ENCODE measurements at places on chromosomes 2 and 18. TPM values are rescaled to one million over a fixed set of nuclear protein-coding genes. Genes with fewer than 3 reads are reported as not detected.

DNA sequence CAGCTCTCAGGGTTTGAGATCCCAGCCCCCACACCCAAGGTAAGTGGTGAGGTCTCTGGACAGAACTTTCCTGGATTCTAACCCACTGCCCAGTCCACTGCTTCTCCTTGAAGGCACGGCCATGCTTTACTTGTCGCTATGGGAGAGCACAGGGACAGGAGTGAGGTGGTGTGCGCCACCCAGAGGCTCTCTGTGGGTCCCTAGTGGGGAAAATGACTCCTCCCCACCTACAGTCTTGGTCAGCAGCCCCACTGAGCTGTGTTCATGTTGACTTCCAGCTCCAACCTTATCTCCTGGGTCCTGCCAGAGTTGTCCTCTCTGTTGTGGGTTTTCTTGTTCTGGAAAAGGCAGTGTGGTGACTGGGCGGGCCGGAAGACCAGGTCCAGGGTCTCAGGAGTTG lies 11.1 kb downstream of the TET3 start:
- no peak for DNase-seq

GRCh38 chr2:128783193-128783671 lies 464.6 kb upstream of the HS6ST1 start:
- DNase-seq: no peak

GRCh38 chr2:81675641-81676040 lies 1371.1 kb upstream of the LRRTM1 start:
- no peak for DNase-seq

DNA sequence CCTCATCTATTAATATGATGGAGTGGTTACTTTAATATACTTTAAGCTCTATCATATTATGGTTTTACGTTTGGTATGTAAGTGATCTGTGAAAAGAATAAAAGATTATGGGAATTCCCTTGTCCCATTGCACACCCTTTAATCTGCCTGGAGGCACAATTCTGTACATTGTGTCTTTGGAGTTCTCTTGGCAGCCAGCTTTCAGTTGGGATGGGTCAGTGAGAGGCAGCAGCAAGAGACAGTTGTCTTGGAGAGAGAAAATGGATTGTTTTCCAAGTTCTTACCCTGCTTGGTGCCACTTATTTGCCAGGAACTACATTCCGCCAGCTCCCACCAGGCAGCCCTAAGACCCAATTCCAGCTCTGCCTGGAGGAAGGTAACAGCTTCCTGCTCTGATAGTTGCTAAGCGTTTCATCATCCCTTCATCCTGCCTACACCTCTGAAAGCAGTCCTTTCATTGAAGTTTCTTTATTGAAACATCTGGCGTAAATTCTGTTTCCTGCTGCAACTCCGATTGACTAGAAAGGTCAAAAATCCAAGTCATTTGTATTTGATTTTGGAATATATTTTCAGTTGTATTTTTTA lies 365.2 kb downstream of the AKAIN1 start:
- DNase-seq: no peak

GRCh38 chr2:214836568-214836967 lies 27.1 kb upstream of the BARD1 start:
- DNase-seq: no peak

DNA sequence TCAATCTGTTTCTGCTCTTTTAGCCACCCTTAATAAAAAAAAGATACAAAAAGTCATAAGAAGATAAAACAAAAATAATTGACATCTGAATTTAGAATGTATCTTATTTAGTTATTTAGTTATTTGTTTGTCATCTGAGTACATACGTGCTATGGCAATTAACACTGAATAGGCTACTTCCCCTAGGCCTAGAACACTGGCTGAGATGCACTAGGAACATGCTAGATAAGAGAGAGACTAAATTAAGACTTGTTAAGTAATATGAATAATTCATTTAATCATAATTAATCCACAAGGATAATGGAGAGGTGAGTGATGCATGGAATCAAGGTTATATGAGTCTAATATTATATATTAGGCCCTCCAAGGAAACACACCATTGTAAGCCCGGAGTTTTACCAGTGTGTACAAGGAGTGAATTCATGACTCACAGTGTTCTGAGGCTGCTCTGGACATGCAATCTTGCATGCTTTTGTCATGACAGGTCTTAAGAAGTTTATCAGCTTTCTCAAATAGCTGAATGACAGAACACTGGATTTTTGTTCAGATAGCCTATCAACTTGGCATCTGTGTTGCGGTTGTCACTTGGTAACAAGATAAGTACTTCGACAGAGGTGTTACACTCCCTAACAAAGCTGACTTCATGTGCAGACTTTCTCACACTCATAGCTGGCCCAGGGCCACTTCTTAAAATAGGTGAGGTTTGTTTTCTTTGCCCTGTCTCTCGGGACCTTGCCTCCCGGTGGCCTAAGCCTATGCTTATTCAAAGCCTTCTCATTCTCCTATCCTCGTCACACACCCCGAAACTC lies 5.0 kb upstream of the SERPINB2 start:
- no peak for DNase-seq

GRCh38 chr2:53490659-53491058 lies 276.9 kb upstream of the CHAC2 start:
- DNase-seq: no peak

DNA sequence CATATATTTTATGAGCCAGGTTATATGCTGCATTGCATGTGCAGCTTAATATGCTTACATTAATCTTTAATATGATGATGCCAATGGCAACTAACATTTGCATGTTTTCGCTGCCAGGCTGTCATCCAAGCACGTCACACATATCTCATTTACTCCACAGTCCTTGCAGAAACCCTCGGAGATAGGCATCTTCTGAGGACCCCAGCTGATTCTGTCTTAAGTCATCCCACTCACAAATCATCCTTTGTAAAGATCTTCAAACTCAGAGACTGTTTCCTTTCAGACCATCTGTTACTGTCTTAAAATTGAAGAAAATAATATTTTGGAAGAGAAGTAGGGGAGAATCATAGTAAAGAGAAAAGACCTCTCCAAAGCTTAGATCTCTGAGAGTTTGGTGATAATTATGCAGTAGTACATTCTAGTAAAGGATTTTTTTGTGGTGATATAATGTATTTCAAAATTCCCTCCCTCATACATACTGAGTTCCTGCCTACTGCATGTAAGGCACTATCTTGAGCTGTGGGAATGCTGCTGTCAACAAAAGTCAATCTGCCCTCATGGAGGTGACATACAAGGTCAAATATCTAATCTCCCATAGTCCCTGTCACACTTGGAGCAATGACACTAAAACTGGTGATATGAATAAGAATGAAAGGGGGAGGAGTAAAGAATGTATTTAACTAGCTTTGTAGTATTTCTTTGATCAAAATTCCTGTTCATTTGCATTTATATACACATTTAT lies 11.0 kb downstream of the ITGA4 start:
- no peak for DNase-seq

DNA sequence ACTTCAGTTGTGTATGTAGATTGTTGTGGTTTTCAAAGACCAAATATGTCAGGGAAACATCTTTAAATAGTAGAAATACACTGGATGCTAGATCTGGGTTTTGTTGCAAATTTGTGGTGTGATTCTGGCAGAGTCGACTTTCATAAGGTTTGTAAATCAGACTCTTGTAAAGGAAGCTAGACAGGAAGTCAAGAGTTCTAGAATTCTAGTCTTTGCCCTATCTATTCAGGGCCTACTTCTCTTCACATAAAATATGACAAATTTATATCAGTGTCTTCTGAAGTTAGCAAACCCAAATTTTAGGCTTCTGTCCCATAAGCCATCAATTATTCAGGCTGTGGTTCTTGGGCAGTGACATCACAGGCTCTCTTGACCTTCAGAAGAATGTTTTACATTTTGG lies 1579.2 kb upstream of the PIK3C3 start:
- DNase-seq: no peak

DNA sequence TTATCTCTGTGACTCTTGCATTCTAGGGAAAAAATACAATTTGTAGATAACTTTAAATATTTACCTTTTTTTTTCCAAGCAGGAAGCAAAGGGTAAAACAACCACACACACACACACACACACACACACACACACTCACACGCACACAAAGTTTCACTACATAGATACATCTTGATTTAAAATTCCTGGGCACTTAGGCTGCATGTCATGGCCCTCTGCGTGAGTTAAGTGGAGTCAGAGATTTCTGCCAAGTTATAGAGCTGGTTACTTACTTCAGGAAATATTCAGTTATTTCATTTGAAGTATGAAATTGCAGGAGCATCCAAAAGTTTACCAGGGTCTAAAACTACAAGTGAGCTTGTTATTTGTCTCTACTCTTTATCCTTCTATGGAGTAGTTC lies 612.0 kb downstream of the IRS1 start:
- DNase-seq: no peak

GRCh38 chr2:189037518-189037917 lies 63.3 kb downstream of the COL3A1 start:
- DNase-seq: no peak

- no peak for DNase-seq
Measured at GRCh38 chr2:35714883-35715282, 640.7 kb upstream of the CRIM1 start.

GRCh38 chr2:157899125-157899839 lies 23.2 kb upstream of the ACVR1 start:
- no peak for DNase-seq

DNA sequence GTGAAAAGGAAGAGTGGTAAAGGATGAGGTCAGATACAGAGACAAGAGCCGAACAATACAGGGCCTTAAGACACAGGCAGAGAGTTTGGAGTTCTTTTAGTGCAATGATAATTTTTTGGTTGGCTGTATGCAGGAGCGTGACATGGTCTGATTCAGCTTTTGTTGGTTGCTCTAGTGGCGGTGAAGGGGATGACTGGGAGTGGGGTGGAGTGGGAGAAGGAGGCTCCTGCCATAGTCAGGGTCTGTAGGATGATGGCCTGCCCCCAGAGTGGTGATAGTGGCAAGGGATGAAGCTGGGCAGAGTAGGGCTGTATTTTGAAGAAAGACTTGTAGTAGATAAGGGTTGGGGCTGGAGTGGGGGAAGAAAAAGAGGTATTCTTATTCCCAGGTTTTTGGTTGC lies 306.6 kb upstream of the VWC2L start:
- no peak for DNase-seq

GRCh38 chr2:215104226-215104625 lies 34.2 kb downstream of the ABCA12 start:
- no peak for DNase-seq

- no peak for DNase-seq
Measured at GRCh38 chr18:24538414-24539264, 78.2 kb downstream of the HRH4 start.

DNA sequence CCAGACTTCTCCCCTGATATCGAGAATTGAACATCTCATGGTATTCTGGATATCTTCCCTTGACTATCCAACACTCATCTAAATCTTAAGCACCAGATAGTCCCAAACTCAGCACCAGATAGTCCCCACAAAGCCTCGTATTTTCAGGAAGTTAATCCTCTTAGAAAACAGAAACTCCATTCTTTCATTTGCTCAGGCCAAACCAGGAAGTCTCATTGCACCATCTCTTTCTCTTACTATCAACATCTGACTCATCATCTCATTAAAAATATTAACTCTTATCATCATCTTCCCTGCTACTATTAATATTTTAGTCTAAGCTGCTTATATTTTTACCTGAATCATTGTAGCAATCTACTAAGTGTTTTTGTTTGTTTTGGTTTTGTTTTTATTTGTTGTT lies 286.4 kb downstream of the GALNT13 start:
- no peak for DNase-seq

- no peak for DNase-seq
Measured at GRCh38 chr2:47891369-47892337, 14.6 kb downstream of the FBXO11 start.

DNA sequence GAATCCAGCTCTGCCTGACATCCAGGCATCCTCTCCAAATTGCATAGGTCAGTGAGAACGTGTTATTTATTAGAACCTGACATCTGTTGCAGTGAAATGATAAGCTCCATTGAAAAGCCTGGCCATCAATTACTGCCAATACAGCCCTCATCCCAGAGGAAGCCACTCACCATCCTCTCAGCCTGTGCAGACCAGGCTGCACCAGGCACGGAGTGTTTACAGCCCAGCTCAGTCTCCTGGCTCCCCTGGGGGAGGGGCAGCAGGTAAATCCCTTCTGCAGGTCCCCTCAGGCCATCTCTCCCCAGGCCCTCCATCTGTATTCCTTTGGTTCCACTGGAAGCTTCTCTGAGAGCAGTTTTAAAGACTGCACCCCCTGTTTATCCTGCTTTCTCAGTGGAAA lies 82.6 kb upstream of the FOSL2 start:
- DNase-seq: no peak

DNA sequence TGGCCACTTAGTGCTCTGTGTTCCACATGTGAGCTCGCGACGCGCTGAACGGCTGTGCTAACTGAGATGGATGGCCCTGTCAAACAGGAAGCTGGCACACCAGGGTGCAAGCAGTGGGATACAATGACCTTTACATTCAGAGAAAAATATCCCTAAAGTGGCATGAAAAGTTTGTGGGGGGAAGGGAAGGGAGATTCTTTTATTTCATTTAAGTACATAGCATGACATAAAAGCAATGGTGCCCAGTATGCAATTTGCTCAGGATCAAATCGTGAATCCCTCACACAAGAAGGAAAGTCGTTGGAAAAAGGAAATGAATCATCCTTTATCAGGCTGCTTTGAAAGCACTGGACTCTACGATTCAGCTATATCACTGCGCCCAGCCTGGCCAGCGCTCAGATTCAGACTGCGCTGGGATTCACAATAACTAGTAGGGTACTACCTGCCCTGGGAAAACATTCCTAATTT lies 26.0 kb downstream of the SATB2 start:
- no peak for DNase-seq

DNA sequence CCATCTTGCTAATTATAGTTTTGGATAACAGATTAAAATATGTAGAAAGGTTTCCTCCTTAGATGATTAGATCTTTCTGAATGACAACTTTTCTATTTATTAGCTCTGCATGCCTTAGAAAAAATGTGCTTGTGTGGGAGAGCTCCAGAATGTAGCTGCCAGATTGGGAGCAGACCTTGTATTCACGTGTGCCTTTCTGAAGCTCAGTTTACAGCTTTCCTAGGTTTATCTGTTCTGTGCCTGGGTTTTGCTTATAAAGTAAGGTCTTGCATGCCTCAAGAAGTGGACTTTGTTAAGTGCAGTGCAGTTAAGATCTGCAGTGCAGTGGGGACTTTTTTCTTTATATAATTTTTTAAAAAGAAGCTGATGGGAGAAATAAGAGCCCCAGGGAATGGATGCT lies 179.0 kb downstream of the DCC start:
- no peak for DNase-seq

GRCh38 chr2:220394433-220394832 lies 767.0 kb downstream of the SLC4A3 start:
- no peak for DNase-seq

PAIP2B gene
- total RNA-seq: 4.8 TPM

TEX44 gene
- not detected for total RNA-seq

C1QL2 gene
- not detected for total RNA-seq

PPP4R3B gene
- total RNA-seq: 78.1 TPM

L3MBTL4 gene
- 0.08 TPM for total RNA-seq

PHOSPHO2 gene
- 6.0 TPM for total RNA-seq

ANKRD30BL gene
- total RNA-seq: 0.20 TPM

SIGLEC15 gene
- total RNA-seq: not detected

ZNF516 gene
- 6.9 TPM for total RNA-seq

SAP130 gene
- 41.4 TPM for total RNA-seq

GPR155 gene
- 25.8 TPM for total RNA-seq

All from activated naive CD8-positive, alpha-beta T cell treated with anti-CD3 and anti-CD28 coated beads, Interleukin-2, amount 10 ng/mL, durations not matched to agents 7 days and 5 days (primary cell).